Stimulated activated CD8-positive, alpha-beta memory T cell treated with anti-CD3 and anti-CD28 coated beads, Interleukin-4, amount 100 ng/mL, for 24 hours (primary cell): ENCODE measurements at places on chromosomes 13 and 19.

- DNase-seq = no peak
Measured at GRCh38 chr19:10587022-10587838, at the start of gene AP1M2. Gene AP1M2 (minus strand): TSS chr19:10587312. CDS start chr19:10587231, 81 bp downstream.

GRCh38 chr13:70090036-70090723 is 17.4 kb upstream of the ATXN8OS start:
- no peak for DNase-seq

GRCh38 chr19:32372726-32373517 is 27.5 kb downstream of the ZNF507 start:
- DNase-seq = no peak

- no peak for DNase-seq
Measured at GRCh38 chr19:3658004-3658869, 31.6 kb upstream of the CACTIN start.

GRCh38 chr19:19209372-19209771 is 2.4 kb upstream of the NCAN start:
- DNase-seq = no peak
